ENCODE measurements at places on chromosomes 11 and 22.

- no peak for DNase-seq
Observed at GRCh38 chr11:10864688-10865087, 6.8 kb upstream of the ZBED5 start.

DNA sequence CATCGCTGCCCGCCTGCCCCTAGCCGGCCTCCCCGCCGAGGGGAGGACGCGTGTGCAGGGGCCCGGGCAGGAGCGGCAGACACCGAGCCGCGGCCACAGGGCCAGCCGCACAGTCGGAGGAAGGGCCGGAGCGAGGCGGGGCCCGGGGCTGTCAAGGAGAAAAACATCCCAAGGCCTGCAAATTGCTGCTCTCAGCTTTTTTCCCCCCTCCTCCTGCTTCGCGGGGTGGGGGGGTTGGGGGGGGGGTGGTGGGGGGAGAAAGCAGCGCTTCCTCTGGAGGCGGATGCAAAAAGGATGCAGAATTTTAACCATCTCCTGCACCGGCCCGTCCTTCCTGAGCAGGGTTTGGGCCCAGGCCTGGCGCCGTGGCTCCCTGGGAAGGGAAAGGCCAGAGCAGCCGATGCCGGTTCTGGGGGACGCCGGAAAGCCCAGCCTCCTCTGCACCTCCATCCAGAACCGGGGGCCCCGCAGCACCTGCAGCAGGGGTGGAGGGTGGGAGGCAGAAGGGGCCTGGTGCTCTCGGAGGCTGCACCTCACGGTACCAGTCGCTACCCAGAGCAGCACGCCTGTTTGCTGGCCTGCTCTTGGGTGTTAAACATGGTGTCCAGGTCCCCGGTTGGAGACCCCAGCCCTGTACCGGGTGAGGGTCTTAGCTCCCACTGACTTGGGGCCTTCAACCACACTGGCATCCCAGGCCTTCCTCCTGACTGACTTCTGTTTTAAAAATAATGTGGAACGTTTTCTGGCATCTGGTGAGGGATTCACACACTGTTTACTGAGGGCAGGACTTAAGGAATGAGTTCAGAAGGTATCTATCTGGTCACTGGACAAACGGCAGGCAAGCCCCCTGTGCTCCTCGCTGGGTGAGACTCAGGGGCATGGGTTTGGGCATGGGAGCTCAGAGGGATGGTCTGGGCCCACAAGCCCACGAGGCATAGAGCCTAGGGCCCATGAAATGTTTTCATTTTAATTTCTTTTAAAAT lies 77.4 kb upstream of the WNT7B start:
- DNase-seq: no peak

- no peak for DNase-seq
Observed at GRCh38 chr11:135033540-135033939, 621.5 kb upstream of the B3GAT1 start.

DNA sequence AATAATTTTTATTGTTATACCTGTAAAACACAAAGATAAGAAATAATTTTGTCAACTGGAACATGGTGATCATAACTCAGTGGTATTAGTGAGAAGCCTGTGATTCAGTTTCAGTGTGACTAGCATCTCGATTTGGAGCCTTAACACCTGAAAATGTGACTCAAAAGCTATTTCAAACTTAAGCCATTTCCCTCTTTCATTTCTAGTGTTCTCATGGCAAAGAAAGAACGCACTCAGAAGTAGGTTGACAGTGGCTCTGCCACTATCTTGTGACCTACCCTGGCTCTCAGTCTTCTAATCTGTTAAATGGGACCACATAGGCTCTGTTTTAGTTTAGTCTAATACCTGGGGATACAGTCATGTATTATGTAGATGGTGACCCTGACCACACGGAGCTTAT lies 62.7 kb downstream of the ISX start:
- DNase-seq: no peak

DNA sequence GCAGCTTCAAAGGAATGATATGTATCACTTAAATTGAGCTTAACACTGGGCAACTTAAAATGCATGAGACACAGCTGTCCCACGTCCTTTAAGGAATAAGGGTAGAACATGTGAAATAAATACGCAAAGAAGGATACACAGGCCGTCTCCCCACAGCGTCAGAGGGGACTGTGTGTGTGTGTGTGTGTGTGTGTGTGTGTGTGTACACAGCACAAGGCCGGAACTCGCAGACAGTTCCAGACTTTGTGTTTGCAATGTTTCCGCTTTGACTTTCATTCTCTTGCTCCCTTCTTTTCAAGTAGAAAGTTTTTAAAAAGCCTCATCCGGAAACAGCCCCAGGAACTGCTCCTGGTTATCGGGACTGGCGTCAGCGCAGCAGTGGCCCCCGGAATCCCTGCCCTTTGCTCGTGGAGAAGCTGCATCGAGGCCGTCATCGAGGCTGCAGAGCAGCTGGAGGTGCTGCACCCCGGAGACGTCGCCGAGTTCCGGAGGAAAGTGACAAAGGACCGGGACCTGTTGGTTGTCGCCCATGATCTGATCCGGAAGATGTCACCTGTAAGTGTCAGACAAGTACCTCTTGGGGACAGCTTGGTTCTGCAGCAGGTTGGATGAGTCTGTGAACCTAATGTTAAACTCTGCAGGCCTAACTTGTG lies 13.3 kb downstream of the FAM118A start:
- no peak for DNase-seq

GRCh38 chr11:61851900-61852295 lies 23.8 kb downstream of the FADS2 start:
- no peak for DNase-seq

- DNase-seq: no peak
Observed at GRCh38 chr11:57776577-57777210, 15.1 kb downstream of the CTNND1 start.

GRCh38 chr22:27489178-27489675 lies 312.3 kb downstream of the MN1 start:
- no peak for DNase-seq

GRCh38 chr11:69411257-69411924 lies 70.1 kb upstream of the LINC01488 start:
- no peak for DNase-seq

GRCh38 chr22:42632096-42632495 lies 8.3 kb downstream of the ATP5MGL start:
- no peak for DNase-seq

DNA sequence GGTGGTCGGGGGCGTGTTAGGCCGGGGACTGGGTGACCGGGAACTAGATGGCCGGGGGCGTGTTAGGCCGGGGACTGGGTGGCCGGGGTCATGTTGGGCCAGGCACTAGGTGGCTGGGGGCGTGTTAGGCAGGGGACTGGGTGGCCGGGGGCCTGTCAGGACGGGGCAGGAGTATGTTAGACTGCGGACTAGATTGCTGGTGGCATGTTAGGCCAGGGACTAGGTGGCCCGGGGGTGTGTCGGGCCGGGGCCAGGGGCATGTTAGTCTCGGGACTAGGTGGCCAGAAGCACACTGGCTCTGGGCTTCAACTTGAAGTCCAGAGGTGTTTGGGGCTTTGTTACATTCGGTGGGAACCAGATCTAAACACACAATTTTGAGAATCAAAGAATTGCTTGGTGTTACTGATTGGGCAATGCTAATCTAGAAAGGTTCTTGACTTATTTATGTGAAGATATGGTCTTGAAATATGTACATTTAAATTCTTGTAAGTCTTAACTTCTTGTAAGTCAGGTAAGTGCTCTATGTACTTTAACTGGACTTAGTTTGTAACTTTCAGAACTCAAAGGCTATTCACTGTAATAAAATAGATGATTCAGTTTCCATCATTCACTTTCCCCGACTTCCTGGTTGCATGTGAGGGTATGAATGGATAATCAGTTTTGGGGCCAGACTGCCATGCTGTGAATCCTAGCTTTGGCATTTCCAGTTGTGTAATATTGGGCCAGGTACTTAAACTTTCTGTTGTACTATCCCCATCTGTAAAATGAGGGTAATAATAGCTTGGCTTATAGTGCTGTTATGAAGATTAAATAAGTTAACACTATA lies 1.1 kb downstream of the EXT2 start:
- no peak for DNase-seq

GRCh38 chr11:126433989-126434949 lies 78.8 kb downstream of the ST3GAL4 start:
- no peak for DNase-seq

DNA sequence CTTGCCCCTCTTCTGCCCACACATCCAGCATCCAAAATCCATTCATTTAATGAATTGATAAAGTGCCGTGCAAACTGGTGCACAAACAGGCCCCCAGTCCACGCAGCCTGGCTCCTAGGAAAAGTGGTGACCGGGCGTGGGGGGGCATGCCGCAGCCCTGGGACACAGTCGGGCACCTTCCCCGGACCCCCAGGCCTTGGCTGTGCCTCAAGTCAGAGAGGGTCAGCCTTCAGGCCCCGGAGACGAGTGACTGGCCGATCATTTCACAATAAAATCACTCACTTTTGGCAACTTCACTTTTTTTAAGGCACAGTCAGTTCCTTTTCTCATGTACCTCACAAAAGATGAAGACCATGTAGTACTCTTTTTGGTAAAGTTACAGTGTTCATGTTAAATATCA lies 8.0 kb downstream of the CDPF1 start:
- no peak for DNase-seq

GRCh38 chr22:17707526-17707925 lies 66.7 kb downstream of the BID start:
- DNase-seq: no peak

Data from stimulated activated CD4-positive, alpha-beta T cell treated with anti-CD3 and anti-CD28 coated beads, Interleukin-15, amount 100 ng/mL, for 1 hour (primary cell).